ENCODE measurements at places on chromosomes 12 and 14.

DNA sequence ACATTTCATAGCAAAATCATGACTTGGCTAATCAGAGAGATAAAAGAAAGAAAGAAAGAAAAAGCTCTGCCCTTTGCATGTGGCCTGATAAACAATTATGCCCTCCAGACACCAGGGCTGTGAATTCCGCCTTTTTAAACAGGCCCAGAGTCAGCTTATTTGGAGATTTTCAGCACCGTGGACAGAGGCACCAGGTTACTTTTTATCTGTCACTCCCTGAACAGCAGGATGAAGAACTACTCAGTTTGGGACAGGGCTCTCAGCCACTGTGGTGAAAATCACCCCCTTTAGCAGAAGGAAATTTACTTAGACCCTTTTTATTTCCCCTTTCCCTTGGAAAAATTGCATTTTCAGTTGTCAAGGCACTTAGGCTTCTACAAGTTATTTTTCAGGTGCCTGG, 359.9 kb downstream of the NRXN3 start:
- no peak for DNase-seq

GRCh38 chr14:99575043-99576023, 28.7 kb downstream of the CCDC85C start:
- DNase-seq, result no peak

- DNase-seq, result no peak
These were observed 1279.1 kb upstream of the FLRT2 start for GRCh38 chr14:84250893-84251292.

DNA sequence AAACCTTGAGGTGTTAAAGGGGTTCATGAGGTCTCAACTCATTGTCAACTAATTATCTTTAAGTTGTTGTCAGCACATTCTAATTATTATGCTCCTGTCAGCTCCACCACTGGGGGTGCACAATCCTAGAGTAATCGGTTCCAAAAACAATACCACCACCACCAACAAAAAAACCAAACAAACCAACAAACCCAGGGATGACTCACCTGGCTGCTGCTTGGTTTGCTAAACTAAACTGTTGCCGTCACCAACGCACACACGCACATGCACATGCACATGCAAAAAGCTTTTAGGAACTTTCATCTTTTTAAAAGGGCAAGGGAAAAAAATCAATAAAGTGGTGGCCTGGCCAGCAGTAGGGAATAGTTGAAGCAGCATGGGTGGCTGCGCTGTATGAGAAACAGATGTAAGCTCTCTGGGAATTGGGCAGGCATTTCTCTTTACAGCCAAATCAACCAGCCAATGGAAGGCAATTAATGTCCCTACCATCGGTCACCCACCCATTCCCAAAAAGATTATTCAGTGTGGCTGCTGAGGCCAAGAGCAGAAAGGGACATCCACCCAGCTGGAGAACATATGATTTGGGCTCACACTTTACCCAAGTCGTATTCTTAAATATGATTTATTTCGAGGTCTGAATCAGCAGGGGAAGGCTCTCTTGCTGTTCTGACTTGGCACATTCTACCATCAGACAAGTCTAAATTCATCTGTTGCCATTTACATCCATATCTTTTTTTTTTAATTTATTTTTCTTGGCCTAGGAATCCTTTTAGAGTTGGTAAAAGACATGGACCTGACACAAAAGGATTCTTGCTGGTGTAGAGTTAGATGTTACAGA, 20.0 kb downstream of the TMEM30B start:
- DNase-seq, result no peak

- DNase-seq, result no peak
These were observed 14.7 kb upstream of the MFAP5 start for GRCh38 chr12:8677362-8677761.

- DNase-seq, result no peak
These were observed 213.5 kb upstream of the KRR1 start for GRCh38 chr12:75724928-75725312.

DNA sequence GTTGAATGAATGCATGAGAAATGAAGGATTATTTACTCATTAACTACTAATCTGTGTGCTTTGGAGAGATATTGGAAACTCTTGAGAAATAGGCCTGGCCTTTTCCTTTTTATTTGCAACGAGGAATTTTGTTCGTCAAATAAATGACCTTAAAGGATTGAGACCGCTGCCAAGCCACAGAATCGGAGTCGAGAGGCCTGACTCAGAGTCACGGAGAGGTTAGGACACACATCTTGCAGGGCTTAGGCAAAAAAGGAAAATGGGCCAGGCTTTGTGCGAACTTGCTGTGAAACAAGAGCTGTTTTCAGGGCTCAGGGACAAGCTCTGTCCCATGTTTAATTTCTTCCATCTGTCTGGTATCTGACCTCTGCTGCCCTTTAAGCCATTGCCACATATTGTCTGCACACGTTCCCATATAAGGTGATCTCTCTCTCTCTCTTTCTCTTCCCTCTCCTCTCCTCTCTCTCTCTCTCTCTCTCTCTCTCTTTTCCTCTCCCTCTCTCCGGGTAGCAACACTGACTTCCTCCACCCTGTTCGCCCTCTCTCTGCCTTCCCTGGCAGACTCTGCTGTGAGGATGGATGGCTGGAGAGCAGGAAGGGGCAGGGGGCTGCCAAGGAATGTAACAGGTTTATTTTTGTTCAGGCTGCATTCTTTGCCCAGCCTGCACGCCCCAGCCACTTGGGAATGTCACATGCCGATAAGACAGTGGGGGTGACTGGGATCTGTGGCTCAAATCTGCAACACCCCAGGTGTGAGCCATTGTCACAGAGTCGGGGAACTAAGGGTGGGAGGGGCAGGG, 14.9 kb upstream of the IFT81 start:
- DNase-seq, result no peak

- no peak for DNase-seq
These were observed 38.1 kb upstream of the NT5DC3 start for GRCh38 chr12:103879048-103879692.

DNA sequence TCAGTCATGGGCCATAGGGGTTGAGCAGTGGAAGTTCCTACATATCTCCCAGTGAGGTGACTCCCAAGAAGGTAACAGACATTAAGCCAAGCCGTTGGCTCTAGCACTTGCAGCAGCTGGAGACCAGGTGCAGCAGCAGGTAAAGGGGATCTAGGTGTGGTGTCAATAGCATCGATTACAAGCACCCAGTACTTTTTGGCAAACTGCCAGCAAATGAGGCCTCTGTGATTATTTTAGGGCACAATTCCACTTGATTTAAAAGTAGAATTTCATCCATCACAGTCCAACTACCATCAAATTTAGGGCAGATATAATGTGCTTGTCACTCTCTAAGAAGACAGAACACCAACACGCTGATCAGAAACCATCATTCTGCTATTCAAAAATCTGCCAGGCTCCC, 224.1 kb upstream of the EGLN3 start:
- DNase-seq, result no peak

Measured in activated naive CD8-positive, alpha-beta T cell treated with anti-CD3 and anti-CD28 coated beads, Interleukin-2, amount 50 U/mL, for 16 hours (primary cell).